Sigmoid colon (tissue), 7 donors: ENCODE measurements at places on chromosomes 12 and 14. TPM values are rescaled to one million over a fixed set of nuclear protein-coding genes. Genes with fewer than 3 reads are reported as not detected.

GRCh38 chr12:23415180-23415579 lies 534.3 kb downstream of the SOX5 start:
- no peak for DNase-seq

- peak; percentile 87 for DNase-seq
These were observed 2.4 kb upstream of the NAB2 start for GRCh38 chr12:57086493-57087009.

- no peak for DNase-seq
These were observed 147.8 kb upstream of the ATP2B1 start for GRCh38 chr12:89856431-89856830.

DNA sequence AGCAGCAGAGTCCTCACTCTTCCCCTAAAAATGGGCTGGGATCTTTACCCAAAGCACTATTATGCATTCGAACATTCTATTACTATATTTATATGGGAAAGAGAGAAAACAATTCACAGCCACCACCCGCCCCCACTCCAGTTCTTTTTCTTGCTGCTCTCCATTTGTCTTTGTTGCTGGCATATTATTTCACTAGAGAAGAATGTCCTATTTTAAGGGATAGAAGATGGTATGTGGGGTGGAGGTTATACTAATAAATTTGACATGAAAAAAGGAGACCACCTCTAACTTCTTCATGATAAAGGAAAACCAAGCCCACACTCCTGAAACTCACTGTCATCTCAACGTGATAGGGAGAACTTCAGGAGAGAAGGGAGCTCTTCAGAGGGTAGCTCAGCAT lies 28.5 kb upstream of the NTF3 start:
- no peak for DNase-seq

DNA sequence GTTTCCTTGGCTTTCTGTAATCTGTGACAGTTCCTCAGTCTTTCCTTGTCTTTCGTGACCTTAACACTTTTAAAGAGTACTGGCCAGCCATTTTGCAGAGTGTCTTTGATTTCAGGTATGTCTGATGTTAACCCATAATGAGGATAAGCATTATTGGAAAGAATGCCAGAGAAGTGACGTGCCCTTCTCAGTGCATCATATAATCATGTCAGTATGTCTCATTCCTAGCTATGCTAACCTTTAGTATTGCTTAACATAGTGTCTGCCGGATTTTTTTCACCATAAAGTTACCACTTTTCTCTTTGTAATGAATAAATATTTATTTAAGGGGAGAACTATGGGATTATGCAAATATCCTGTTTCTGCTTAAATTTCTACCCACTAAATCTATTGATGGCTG lies 28.5 kb downstream of the RERG start:
- DNase-seq, result no peak

DNA sequence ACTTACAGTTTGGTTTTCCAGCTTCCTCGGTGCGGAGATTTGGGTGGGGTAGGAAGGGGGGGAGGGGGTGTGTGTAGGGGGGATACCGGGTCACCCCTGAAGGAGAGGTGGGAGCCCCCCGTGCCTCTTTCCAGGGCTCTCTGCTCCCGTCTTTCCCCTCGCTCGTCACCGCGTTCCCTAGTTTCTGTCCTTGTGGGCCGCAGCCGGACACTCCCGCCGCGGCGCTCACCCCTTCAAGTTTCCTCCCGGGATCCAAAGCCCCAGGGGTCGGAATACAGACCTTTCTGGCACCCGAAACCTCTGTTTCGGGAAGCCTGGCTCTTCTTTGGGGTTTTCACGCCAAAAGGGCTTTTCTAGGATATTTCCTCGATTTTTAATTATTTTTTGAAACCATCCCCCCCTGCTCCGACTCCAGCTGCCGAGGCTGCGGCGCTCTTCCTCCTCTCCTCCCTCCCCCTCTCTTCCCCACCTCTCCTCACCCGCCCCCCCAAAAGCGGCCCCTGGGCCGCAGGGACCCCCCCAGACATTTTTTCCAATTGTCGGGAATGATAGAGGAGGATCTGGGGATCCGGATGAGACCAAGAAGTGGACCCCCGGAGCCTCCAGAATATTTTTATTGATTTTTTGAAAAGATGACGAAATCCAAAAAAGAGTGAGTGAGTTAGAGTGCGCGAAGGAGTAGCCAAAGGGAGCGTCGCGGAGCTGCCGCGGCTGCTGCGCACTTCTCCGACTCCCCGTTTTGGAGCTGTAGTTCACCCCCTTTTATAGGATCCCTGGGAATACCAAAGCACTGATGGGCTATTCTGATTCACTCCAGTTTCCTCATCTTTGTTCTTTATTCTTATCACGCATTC lies 1.7 kb downstream of the CCND2 start:
- DNase-seq, result no peak

GRCh38 chr14:89490466-89490865 lies 73.4 kb upstream of the FOXN3 start:
- DNase-seq, result no peak

- DNase-seq, result no peak
These were observed 323.6 kb downstream of the TMTC2 start for GRCh38 chr12:83010169-83010804.

GRCh38 chr14:67782090-67782489 lies 34.3 kb downstream of the ZFYVE26 start:
- no peak for DNase-seq

GRCh38 chr12:100474617-100475016 lies 951 bp downstream of the NR1H4 start:
- no peak for DNase-seq

- DNase-seq, result no peak
These were observed 108.8 kb downstream of the CRACR2A start for GRCh38 chr12:3644104-3644503.

DNA sequence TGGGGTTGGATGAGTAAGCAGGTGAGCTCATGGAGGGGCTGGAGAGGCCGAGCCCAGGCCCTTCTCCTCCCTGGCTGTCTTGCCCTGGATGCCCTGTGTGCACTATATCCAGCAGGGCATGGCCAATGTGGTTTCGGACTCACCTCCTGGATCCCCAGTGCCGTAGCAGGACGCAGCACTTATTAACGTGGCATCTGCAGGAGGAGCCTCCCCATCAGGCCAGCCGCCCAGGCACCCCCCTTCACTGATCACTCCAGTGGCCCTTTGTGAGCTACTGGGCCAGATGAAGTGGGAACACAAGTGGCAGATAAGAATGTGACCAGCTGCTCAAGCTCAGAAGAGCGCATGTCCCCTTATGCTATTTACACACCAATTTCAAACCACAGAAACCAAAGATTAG lies 43.1 kb upstream of the DICER1 start:
- DNase-seq, result no peak

DNA sequence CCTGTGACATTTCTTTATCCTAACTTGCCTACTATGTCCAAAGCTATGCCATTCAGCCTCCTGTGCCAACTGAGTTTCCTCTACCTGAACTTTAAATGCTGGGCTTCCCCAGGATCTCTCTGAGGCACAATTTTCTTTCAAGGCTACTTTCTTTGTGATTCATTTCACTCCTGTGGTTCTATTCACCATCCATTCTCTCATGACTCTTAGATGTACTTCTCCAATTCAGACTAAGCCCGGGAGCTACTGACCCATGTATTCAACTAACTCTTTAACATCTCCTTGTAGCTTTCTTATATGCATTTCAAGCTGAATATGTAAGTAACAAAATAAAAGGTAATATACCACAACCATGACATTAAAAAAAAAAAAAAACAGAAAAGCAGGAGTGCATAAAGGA lies 738.9 kb upstream of the USP15 start:
- DNase-seq, result no peak

- no peak for DNase-seq
These were observed 22.7 kb downstream of the EIF2S3B start for GRCh38 chr12:10528174-10528953.

DNA sequence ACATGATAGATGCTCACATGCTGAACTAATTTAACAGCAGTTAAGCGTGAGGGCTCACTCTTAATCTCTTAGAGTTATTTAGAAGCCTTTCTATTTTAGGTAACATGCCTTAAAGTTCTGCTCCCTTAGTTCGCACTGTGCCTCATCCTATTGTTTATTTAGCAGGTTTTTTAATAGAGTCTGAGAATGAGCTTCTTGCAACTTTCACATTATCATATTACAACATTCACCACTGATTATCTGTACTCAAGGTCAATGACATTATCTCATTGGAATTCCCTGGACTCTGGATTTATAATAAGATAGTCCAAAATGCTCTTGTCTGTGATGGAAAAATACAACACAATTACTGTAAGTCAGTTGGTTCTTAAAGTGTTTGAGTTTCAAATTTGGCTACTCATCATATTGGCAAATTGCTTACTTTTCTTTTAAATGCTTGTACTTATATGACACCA lies 183.6 kb upstream of the SLC38A2 start:
- DNase-seq, result no peak

- no peak for DNase-seq
These were observed 391.0 kb downstream of the ZFP36L1 start for GRCh38 chr14:68401855-68402254.

DNA sequence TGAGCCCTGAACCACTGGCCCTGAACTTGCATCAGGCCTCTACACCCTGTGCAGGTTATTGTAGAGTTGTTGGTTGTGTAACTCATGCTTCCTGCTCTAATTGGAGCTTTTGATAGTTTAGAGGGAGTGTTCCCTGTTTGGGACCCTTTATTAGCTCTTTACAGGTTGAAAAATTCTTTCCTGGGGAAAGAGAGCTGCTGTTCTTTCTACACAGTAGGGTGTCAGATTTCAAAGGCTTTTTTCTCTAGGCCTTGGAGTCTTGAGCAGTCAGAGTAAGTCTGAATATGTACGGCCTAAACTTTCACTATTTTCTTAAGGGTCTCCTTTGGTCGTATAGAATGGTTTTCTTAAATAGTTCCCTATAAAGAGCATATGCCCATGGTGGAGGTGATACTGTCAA lies 60.8 kb upstream of the NEDD1 start:
- no peak for DNase-seq

GRCh38 chr14:32468955-32469354 lies 139.9 kb downstream of the AKAP6 start:
- DNase-seq, result no peak

The ACRBP gene
- total RNA-seq, result 1.4 TPM

The CLEC2A gene
- not detected for total RNA-seq

The KRT1 gene
- not detected for total RNA-seq

The TMEM121 gene
- 5.0 TPM for total RNA-seq

The RAD52 gene
- 41.8 TPM for total RNA-seq

The B4GALNT3 gene
- 0.33 TPM for total RNA-seq

The VRTN gene
- total RNA-seq, result not detected

The PTPRQ gene
- total RNA-seq, result 0.36 TPM

The KCNC2 gene
- 0.71 TPM for total RNA-seq
